ENCODE measurements at places on chromosomes 4 and X. TPM values are rescaled to one million over a fixed set of nuclear protein-coding genes. Genes with fewer than 3 reads are reported as not detected.

Gene TMEM164
- 17.3 TPM for total RNA-seq

Gene MAGEB10
- total RNA-seq: not detected

Gene PITX2
- total RNA-seq: 0.49 TPM

Gene NEUROG2
- total RNA-seq: not detected

Gene DCAF8L1
- total RNA-seq: not detected

Gene DDIT4L
- 0.16 TPM for total RNA-seq

Gene HTT
- total RNA-seq: 40.2 TPM

Gene MGARP
- 3.0 TPM for total RNA-seq

Gene SORCS2
- 1.3 TPM for total RNA-seq

Gene TRIM61
- 0.25 TPM for total RNA-seq

Gene MAGEE1
- 1.5 TPM for total RNA-seq

Gene PDLIM3
- 17.8 TPM for total RNA-seq

Gene DCAF8L2
- total RNA-seq: not detected

Gene PGAM4
- not detected for total RNA-seq

Gene PHOX2B
- total RNA-seq: not detected

Gene LIMCH1
- total RNA-seq: 9.1 TPM

Gene USP51
- 3.3 TPM for total RNA-seq

Gene TLR3
- 5.1 TPM for total RNA-seq

Gene MAGEH1
- 21.3 TPM for total RNA-seq

Gene TKTL2
- not detected for total RNA-seq

Gene TMPRSS11B
- total RNA-seq: not detected

Gene MAGEA4
- not detected for total RNA-seq

Gene DCX
- not detected for total RNA-seq

Gene MAGEB6B
- total RNA-seq: not detected

Gene ASB5
- not detected for total RNA-seq

Gene GLRA2
- total RNA-seq: not detected

Gene TGIF2LX
- total RNA-seq: not detected

Gene ADH1B
- not detected for total RNA-seq

Gene HPGD
- 4.9 TPM for total RNA-seq

Gene PROM1
- total RNA-seq: 13.9 TPM

Gene SNCA
- 4.2 TPM for total RNA-seq

Gene DAPP1
- under 0.01 TPM for total RNA-seq

Gene STOX2
- total RNA-seq: 4.8 TPM

Gene PRICKLE3
- 10.8 TPM for total RNA-seq

Gene KCNE5
- total RNA-seq: not detected

Gene GJB1
- 0.25 TPM for total RNA-seq

Gene KIAA1210
- not detected for total RNA-seq

Gene FAM9C
- not detected for total RNA-seq

Gene LDB2
- total RNA-seq: 3.2 TPM

Gene ENPEP
- total RNA-seq: 3.9 TPM

Gene BEND2
- total RNA-seq: not detected

Gene POU3F4
- not detected for total RNA-seq

Gene ERCC6L
- total RNA-seq: 0.25 TPM

Gene ZDHHC15
- total RNA-seq: under 0.01 TPM

All from mesangial cell (primary cell).